Uterus (tissue), 4 donors: ENCODE measurements at places on chromosomes 4 and X. TPM values are rescaled to one million over a fixed set of nuclear protein-coding genes. Genes with fewer than 3 reads are reported as not detected.

- no peak for DNase-seq
These were observed 3.2 kb downstream of the CAMK2D start for GRCh38 chr4:113758372-113758771.

GRCh38 chrX:66731398-66731797, 92.5 kb upstream of the EDA2R start:
- DNase-seq, result no peak

- no peak for DNase-seq
These were observed 406.8 kb downstream of the SLITRK2 start for GRCh38 chrX:146224442-146224841.

GRCh38 chr4:17718471-17718870, 63.0 kb downstream of the FAM184B start:
- DNase-seq, result no peak

DNA sequence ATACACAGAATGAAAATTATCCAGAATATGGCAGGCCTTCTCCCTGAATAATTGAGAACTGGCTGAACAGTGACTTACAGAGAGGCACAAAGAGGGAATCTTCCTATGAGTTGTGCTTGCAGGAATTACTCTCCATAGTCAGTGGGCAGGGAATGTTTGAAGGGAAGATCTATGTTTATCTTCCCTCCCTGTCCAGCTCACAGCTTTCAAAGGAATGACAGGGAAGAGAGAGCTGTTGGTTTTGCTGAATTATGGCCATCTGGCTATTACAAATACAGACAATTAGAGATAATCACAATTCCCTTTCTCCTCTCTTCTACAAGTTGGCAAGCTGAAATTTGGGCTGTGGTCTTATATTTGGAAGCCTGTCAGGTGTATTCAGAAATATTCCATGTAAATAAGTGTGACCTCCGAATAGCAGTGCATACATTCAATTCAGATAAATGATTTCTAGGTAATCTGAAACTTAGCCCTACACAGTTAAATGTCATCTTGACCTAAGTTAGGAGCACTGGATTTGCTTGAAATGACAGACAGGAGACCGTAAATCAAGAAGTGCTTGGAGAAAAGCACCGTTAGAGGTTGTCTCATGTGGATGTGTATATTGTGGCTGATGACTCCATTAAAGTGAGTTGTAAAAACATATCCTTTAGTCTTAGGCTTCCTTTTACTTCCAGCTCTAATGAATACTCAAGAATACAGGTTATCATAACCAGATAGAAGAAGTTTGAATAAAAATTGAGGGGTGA, 136.8 kb downstream of the C4orf33 start:
- no peak for DNase-seq

GRCh38 chr4:929096-929765, 2.9 kb downstream of the GAK start:
- DNase-seq, result no peak

GRCh38 chrX:152020888-152021287, 46.4 kb upstream of the GABRE start:
- DNase-seq, result no peak

DNA sequence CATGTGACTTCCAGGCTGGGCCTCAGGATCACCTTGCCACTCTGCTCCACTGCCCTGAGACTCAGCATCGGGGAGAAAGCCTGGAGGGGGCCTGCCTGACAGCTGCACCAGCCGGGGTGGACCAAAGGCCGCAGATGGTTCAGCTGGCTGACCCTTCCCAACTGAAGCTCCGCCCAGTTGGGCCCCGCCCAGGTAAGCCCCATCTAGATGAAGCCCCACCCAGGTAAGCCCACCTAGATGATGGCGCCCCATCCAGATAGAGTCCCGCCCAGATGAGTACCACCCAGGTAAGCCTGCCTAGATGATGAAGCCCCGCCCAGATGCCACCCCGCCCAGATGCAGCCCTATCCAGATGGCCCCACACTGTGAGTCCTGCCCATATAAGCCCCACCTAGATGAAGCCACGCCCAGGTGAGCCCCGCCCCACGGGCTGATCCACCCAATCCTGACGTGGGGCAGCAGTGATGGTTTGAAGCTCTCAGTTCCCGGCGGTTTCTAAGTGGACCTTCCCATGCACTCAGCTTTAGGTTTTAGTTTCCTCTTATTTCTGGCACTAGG, 10.0 kb downstream of the ZFYVE28 start:
- DNase-seq, result no peak

DNA sequence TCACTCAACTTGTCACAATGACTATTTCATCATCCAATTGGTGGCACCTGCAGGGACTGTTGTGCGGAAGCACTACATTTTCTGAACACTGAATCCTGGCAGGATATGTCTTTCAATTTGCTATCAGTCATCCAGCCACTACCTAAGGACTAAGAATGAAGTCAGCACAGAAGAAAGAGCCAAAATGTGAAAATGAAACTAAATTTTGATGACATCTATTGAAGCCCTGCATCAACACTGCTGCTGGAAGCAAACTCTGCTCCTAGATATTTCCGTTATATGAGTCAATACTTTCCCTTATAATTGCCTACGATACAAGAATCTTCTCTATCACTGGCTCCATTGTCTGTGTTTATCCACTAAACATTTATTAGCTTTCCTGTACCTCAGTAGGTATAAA, 917.9 kb downstream of the RAPGEF2 start:
- no peak for DNase-seq

DNA sequence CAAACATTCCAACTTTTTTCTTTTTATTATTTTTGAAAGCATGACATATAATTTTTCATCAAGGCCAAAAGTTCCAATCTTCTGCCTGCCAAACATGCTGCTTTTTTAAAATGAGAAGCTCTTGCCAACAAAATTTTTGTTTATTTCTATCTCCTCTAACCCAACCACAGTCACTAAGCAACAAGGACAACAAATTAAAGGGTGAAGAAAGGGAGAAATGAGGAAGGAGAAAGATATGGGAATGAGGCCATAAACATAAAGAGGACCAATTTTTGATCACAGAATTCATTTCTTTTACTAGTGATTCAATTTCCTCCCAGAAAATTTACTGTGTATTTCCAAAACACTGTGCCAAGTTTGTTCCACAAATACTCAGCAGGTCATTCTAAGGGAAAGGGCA, 537.0 kb upstream of the DIAPH2 start:
- DNase-seq, result no peak

DNA sequence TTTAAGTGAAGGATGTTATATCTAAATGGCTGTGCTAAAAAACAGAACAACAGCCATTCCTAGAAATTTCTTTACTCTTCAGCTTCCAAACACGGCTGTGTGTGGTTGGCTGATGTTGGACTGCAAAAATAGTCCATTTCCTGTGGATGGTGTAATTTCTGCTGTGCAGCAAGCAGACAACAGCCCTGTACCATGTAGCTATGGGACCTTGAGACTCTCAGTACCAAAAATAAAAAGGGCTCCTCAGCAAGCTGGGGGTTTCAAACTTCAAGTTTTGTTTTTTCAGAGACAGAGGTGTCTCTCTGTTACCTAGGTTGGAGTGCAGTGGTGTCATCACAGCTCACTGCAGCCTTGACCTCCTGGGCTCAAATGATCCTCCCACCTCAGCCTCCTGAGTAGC, 18.1 kb downstream of the CD40LG start:
- DNase-seq, result no peak

- no peak for DNase-seq
These were observed 274.5 kb downstream of the GPAT3 start for GRCh38 chr4:83810428-83810827.

The PABPC1L2B gene
- not detected for total RNA-seq

The RTL5 gene
- total RNA-seq, result 2.3 TPM

The ITM2A gene
- total RNA-seq, result 110 TPM

The PPEF2 gene
- not detected for total RNA-seq

The ARR3 gene
- total RNA-seq, result not detected

The SPATA4 gene
- total RNA-seq, result 0.40 TPM

The TMEM129 gene
- 31.0 TPM for total RNA-seq

The SOX3 gene
- total RNA-seq, result not detected

The TSPAN7 gene
- 111 TPM for total RNA-seq

The GPM6B gene
- total RNA-seq, result 6.8 TPM
